ENCODE measurements at places on chromosomes 6 and 20.

- no peak for DNase-seq
Observed at GRCh38 chr20:57407541-57407956, 16.4 kb downstream of the RBM38 start.

DNA sequence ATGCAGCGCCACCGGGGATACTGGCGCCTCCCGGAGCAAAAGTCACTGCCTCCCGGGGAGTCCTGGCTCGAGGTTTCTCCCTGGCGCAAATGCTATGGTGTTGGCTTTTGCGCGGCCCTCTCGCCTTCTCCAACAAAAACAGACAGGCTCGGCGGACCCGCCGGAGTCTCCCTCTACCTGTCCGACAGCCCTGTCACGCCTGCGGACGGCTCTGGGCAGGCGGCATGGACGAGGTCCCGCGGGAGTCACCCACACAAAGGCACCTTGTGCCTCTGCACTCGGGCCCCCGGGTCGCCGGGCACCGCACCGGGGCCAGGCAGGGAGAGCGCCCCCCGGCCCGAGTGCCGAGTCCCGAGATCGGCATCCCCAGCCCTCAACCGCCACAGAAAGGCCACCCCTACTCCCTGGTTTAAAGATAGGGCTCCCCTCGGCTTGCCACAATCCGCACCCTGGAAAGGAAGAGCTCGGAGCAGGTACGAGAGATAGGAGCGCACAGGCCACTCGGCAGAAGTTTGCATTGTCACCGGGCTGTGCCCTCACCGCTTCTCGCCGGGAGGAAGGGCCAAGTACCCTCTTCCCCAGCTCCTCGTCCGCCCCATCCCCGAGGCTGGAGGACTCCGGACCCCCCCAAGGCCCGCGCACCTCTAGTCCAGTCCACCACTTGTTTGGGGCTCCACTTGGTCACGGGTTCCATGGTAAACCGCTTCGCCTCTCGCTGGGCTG lies 903 bp downstream of the CNKSR3 start:
- DNase-seq: no peak

DNA sequence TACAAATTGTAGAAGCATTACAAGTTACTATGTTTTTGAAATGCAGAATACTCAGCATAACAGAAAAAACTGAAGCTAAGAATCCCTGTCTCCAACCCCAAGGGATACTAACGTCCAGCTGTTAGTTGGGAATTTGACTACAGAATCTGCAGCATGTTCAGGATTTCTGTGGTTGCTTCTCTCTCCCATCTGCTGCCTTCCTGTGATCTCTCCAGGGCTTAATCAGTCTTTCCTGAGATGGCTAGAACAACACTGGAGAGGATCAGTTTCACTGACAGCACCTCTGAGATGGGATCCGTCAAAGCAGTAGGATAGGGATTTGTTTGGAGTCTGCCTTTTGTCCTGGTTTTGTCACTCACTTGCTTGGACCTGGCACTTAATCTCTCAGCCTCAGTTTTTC lies 73.3 kb upstream of the NUP153 start:
- no peak for DNase-seq

- peak; percentile 98 for DNase-seq
Observed at GRCh38 chr6:168007592-168008338, 10.3 kb downstream of the KIF25 start.

GRCh38 chr6:44664716-44665115 lies 277.2 kb downstream of the CDC5L start:
- no peak for DNase-seq

GRCh38 chr6:46626976-46627375 lies 25.6 kb downstream of the CYP39A1 start:
- DNase-seq: no peak

All from bronchial epithelial cell (primary cell).